ENCODE measurements at places on chromosomes 2 and 18.

GRCh38 chr2:43041661-43042360, 184.6 kb downstream of the ZFP36L2 start:
- no peak for DNase-seq

DNA sequence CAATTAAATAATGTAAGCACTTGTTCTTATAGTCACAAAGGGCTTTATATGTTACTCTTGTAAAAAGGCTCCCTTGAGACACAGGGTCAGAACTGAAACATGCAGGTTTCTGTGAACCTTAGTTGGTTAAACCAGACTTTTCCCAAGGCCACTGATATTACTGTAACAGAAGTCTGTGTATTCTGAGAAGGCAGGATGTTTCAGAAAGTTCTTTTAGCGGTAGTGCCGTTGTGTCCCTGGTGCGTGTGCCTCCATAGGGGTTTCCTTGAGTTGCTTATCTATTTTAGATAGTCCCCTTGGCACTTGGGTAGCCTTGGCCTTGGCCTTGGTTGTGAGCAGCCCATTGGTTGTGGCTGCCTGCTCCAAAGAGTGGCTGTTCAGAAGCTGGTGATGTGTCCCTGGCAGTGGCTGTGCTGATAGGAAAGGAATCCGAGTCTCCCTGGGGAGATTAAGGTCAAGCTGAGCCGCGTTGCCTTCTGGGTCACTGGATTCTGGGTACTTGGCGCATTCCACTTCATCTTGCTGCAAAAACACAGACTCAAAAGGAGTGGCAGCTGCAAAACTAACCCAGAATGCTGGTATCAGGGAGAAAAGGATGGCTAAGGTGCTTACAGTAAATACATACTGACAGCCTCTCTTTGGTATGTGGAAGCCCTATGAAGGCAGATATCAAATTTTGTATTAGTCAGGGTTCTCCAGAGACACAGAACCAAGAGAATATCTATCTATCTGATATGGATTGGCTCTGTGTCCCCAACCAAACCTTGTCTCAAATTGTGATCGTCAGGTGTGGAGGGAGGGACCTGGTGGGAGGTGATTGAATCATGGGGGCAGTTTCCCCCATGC, 69.7 kb downstream of the FHOD3 start:
- DNase-seq, result no peak

GRCh38 chr2:98448441-98449145, 3.9 kb downstream of the INPP4A start:
- peak; percentile 83 for DNase-seq

DNA sequence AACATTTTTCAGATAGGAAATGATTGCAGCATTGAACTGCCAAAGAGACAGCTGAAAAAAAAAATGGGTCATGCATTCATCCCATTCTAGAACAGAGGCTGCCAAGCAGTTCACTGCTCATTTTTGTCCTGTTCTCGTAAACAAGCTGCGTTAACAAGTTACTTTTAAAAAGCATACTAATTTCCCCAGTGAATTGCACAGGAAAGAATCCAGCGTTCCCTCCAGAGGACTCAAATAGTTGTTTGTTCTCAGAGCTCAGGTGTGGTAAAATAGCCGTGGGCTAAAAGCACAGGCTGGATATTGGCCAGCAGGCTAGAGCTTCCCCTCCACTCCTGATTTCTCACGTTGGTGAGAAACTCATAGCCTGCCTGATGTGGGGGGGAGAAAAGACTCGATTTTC, 76.1 kb upstream of the AQP4 start:
- DNase-seq, result no peak

DNA sequence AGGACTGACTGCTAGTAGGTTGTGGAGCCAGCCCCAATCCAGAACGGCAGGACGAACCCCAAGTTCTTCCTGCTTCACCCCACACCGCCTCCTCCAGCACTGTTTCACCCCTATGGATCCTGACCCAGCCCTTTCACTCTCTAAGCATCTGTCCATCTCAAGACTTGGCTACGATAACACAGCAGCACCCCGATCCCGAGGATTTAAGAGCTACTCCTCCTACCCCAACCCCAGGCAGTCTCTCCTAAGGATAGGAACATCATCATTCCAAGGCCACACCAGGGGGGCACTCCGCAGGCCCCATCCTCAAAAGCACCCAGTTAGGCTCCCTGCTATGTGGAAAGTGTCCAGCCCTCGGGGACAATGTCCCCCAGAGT, 645 bp downstream of the KCTD18 start:
- no peak for DNase-seq

DNA sequence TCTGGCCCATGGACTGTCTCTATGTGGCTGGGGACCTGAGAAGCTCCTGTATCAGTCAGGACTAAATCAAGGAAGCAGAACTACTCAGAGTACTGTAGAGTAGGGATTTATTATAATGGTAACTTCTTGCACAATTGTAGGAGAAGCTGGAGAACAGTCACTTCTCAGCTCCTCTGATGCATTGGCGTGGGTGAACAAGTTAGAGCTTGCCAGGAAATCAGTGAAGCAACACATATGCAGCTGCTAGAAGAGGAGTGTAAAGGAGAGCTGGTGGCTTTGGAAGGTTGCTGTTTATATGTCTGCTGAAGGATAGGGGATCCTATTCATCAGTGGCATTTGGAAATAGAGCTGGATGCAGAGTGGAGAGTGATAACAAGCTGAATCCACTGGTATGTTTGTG, 215.5 kb upstream of the CWC22 start:
- no peak for DNase-seq

DNA sequence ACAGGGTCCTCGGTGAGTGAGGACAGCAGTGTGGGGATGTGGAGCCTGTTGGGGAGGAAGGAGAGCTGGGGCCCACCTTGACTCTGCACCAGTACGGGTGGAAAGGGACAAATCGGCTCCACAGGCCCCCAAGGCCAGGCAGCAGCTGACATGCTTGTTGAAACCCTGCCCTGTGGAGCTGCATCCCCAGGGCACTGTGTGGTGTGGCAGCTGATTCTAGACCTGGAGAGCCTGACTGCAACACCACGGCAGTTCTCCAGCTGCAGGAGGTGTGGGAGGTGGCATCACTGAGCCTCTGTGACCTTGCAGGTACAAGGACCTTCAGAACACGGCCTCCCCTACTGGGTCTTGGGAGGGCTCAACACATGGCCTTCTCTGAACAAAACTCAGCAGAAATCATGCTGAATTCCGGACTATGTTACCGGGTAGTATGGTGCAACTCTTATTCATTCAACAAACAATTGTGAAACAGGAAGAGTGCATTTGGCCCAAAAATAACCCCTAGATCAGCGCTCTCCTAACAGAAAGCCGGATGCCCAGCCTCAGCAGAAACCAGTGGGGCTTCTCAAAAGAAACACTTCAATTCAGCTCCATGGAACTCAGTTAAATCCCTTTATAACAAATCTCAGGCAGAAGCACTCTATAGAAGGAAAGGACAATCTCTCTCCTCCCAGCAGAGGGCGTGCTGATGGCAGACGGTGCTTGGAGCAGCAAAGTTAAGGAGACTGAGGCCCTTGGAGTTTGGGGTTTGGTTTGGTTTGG, 104.4 kb upstream of the SALL3 start:
- DNase-seq, result peak; percentile 26

DNA sequence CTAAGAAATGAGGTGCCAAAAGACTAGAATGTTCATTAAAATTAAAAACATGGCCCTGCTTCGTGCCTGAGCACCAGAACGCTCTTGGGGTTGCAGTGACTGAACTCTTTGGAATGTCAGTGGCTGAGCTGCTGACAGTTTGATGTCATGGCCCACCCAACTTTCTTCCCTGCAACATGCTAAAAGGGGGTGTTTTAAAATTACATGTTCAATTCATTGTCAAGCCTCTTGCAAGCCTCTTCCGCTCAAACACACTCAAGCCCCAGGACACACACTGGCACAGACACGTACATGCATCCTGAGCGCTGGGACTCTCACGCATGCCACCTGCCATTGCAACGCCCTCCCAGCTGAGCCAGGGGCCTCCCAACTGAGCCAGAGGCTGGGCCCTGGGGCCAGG, 12.6 kb downstream of the RUFY4 start:
- DNase-seq, result no peak

GRCh38 chr18:74531043-74531442, 3.3 kb upstream of the CNDP1 start:
- no peak for DNase-seq

GRCh38 chr2:151849413-151850010, 21.3 kb upstream of the ARL5A start:
- no peak for DNase-seq

All from CD4-positive, alpha-beta T cell treated with Interleukin-21 for 1 hour (primary cell).